ENCODE measurements at places on chromosomes 12 and 14.

DNA sequence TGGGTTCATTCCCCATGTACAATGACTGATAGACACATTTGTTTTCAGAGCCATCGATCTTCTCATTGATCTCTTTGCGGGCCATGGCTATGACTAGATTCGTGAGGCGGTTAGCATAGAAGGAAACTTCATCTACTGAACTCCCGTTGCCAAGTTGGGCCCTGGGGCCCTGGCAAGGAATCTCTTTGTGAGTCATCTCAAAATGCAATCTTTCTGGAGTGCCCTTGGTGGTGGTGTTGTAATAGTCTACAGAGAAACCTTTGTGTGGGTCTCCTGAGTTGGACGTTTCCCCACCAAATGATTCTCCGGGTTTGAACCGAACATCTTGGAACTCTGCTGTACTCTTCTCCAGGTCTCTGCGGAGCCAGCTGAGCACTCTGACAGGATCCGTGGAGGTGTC, 20.4 kb downstream of the AKAP3 start:
- DNase-seq, result no peak

- DNase-seq, result no peak
Measured at GRCh38 chr14:101223561-101224162, 320.1 kb upstream of the RTL1 start.

- no peak for DNase-seq
Measured at GRCh38 chr12:70185301-70185700, 57.9 kb upstream of the CNOT2 start.

DNA sequence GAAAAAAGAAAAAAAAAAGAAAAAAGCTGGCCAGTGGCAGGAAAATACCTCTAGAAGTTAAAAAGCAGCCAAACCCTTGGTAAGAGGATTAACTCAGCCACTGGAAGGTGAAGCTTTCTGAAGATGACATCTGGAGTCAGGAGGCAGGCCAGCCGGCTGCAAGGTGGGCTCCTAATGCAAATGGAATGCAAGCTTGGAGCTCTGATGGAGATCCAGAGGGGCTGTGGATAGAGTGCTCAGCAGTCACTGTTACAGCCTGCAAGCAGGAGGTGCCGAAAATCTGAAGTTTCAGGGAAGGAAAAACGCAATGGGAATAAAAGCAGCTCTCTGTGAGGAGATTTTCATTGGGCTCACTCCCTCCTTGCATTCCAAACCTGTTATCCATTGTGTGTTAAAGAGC, 41.0 kb downstream of the GSC start:
- no peak for DNase-seq

GRCh38 chr14:23054000-23054811, 3.1 kb downstream of the CDH24 start:
- DNase-seq, result no peak

GRCh38 chr14:101007765-101008164, 104.2 kb upstream of the RTL1 start:
- no peak for DNase-seq

DNA sequence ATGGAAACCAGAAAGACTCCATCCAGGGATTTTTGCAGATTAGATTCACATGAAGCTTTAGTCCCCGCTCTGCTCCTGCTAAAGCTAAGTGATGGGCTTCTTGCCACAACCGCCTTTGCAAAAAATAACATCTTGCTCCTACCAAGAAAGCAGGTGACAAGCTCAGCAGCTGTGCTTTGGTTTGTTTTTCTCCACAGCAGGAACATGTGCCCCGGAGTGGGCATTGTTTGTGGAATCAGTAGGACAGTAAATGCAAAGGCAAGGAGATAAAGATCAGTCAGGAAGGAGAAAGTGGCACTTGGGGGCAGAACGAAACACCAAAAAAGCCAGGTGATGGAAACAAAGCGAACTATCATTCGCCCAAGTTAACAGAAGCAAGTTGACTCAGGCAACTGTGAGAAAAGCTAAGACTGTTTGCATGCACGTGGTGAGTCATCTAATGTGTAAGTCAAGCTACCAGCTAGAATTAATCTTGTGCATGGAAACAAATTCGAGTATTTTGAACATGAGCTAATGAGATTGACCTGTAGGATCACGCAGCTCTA, 165.5 kb upstream of the PLXNC1 start:
- peak; percentile 7 for DNase-seq

DNA sequence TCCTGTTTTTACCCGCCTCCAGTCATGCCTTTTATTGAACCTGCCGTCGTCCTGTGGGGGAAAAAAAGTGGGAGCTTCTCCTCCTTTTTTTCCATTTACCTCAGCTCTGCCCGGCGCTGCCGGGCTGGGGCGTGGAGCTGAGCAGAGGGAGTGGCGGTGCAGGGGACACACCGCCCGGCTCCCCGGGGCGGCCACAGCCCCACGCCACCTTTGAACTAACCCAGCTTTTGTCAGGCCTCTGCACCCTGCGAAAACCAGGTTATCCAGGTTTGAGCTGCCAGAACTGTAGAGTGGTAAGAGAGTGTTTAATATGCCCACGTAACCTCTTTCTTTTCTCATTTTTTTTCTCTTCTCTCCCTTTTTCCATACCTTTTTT, 161.0 kb upstream of the FKBP4 start:
- DNase-seq, result no peak

GRCh38 chr12:108854451-108855283, 2.7 kb downstream of the SSH1 start:
- no peak for DNase-seq

DNA sequence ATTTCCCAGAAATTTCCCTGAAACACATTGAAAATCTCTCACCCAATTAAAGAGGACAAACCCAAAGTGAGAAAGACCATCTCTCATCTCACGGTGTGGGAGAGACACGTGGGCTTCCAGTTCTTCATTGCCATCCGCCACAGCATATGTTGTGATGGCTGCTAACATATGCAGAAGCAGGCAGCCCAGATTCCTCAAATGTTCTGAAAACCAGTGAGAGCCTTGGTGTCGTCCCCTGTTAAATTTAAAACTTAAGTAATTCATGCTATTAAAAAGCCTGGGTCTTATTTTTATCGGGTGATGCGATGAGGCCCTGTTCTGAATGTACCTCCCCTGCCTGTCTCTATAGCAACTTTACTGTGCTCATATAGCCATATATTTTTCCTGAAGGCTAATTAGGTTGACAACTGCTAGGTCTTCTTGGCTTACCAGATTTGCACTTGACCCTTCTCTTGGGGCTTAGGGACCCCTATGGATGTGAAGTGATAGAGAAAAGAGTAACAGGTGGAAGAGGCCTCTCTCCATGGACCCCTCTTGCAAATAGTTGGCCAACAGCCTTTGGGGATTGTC, 2.8 kb upstream of the FGF6 start:
- DNase-seq, result no peak

DNA sequence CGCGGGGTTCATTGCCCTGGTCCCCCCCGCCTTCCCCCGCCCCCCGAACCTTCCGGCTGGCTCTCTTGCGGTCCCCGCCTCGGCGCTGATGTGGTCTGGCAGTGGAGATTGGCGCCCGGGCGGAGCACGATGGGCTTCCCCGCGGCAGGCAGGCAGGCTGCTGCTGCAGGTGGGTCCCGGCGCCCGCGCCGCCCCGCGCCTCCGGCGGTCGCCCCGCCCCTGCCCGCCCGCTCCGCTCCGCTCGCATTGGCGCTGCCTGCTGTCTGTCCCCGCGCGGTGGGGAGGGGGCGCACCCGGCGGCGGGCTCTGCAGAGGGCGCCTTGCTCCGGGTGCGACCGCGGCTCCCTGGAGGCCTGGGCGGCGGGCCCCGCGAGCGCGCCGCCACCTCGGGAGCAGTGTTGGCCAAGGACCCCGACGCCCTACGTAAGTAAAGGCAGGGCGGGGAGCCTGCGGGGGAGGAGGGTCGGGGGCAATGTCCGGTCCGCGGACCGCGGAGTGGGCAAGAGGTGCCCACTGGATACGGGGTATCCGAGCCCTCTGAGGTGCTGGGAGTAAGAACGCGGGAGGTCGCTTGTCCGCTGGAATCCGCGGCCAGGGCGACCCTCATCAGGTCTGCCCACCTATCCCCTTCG, at the start of gene AKAP5:
Gene AKAP5 (plus strand): TSS at position 309 of the 632 bp plus-strand sequence. CDS start 2,896 bp downstream, outside the sequence.
- DNase-seq, result peak; percentile 65

- no peak for DNase-seq
Measured at GRCh38 chr12:87870061-87870460, 159.1 kb downstream of the C12orf50 start.

DNA sequence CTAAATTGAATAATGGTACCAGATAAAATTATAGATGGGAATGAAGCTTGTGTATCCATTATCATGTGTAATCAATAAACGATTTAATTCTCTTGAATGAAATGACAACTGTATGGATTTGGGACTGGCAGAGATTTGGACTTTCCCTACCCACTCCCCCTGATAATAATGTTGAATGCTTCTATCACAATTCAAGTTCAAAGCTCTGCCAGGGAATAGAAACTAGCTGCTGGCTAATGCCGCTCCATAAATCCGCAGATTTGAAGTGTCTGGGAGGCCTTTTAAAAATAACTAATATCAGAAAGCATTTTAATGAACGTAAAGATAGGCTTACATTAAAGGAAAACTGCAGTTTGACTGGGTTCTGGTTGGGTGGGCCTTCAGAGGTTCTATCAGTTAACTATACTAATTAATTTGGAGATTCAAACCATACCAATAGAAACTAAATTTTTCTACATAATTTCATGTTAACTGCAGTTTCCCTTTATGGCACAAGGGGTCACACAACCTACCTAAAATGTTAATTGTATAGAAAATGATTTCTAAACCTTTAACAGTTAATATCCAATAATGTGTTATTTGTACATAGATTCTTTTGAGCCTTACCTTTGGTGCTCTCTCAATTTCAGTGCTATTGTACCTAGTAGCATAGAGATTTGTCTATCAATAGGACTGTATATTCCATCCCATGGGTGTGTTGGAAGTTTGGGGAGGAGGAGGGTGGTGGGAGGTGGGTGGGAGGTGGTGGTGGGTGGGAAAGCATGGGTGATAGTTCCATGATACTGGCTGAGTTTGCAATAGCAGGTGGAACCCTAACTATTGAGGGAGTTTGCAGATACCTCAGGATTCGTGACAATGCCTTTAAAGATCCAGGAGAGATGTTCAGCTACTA, 4.9 kb downstream of the HNRNPA1 start:
- no peak for DNase-seq

GRCh38 chr14:34684578-34684977, 29.8 kb downstream of the CFL2 start:
- no peak for DNase-seq

DNA sequence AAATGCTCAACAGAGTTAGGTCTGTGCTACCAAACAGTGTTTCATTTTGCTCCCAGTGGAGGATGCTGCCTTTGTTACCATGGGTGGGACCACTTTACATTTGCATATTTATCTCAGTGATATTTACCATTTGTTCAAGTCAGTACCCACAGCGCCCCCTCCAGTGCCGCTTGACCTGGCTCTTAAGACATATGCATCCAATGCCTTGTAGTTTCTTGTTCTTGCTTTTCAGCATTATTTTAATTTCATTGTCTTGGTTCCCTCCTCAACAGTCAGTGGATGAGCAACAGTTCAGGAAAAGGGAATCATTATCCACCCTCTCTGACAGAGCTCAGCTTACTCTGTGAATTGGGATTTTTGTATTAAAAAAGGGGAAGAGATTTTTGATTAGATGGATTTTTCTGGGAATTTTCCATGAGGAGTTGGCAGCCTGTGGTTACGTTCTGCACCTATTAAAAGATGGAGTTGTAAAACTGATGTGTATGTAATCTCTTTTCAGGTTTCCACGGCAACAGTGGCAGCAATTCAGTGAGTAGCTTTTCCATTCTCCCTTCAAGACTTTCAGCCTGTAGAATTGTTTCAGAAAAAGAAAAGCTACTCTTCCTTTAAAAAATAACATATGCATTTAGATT, 240.5 kb upstream of the DAAM1 start:
- peak; percentile 77 for DNase-seq

DNA sequence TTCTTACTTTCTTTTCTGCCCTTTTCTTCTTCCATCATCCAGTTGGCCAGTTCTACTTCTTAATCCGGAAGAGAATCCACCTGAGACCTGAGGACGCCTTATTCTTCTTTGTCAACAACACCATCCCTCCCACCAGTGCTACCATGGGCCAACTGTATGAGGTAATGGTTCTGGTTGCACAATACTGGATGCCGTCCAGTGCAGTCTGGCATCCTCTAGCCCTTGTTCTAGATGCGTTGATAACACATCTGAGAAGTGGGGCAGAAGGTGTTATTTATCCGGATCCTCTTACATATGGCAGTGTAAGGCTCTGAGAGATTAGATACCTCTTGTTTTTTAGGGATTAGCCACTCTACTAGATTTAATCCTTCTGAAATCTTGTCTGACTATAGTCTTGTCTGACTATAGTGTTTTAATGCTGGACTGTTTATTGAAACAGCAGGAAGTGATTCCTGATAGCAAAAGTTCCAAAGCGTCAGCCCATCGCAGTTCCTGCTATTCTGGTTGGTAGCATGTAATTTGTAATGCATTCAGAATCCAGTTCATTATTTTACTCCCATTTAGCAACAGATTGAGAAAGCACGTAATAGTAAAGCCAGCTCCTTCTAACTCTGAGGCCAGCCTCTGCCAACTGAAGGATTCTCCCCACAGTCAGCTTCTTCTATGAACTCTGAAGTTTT, 7.9 kb downstream of the GABARAPL1 start:
- DNase-seq, result no peak

DNA sequence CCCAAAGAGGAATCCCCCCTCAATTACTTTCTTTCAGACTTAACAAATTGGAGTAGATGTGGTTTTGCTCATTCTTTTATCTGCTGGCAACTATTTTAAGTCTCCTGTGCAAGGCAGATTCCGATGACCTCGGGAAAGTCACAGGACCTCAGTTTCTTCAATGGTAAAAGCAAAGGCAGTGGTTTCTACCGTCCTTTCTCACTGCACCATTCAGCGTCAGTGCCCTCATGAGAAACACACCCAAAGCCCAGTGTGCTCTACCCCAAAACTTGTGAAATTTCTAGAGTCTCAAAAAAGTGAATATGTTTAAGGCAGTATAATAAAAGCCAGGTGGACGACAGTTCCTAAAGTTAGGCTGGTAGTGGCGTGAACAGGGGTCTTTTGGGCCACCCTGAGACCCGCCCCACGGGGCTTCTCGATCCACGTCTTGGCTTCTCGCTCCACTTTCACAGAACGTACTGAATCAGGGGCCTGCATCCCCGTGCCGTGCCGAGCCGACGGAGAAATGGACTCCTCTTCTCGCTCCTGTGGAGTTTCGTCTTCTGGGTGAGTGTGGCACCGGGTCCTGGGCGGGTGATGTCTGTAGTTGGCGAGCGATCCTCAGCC, 1.3 kb upstream of the ARHGAP5 start:
- no peak for DNase-seq

GRCh38 chr12:291153-291723, 28.6 kb upstream of the SLC6A13 start:
- no peak for DNase-seq

DNA sequence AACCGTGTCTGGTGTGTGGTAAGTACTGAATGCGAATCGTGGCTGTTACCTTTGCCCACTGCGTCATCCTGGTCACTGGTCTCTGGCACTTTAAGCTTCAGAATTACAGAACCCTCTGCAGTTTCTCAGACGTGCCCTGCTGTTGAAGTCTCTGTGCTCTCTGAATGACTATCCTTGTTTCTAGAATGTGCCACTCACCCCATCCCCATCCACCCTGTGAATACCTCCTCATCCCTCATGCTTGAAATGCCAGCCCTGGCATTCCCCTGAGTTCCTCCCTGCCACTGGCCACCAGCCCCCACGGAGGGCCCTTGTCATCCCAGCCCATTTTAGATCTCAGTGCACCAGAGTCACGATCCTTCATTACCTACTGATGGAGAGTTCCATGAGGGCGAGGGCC, 21.3 kb downstream of the TPCN1 start:
- no peak for DNase-seq
